ENCODE measurements at places on chromosomes 13 and 19. TPM values are rescaled to one million over a fixed set of nuclear protein-coding genes. Genes with fewer than 3 reads are reported as not detected.

Gene GEMIN7
- 16.7 TPM for total RNA-seq

Gene FUZ
- 14.8 TPM for total RNA-seq

Gene IGFL2
- total RNA-seq, result not detected

Gene CD37
- total RNA-seq, result 5.6 TPM

Gene CTXN1
- total RNA-seq, result 30.3 TPM

Gene CYP2A13
- not detected for total RNA-seq

Gene CNN1
- total RNA-seq, result 3,774 TPM

Gene FPR3
- 1.9 TPM for total RNA-seq

Gene KLK4
- not detected for total RNA-seq

Gene ICAM5
- total RNA-seq, result 0.47 TPM

Gene KLF1
- not detected for total RNA-seq

Gene SYNE4
- total RNA-seq, result 0.62 TPM

Gene TSEN34
- 72.9 TPM for total RNA-seq

Gene IER2
- 62.1 TPM for total RNA-seq

Gene SOHLH2
- total RNA-seq, result 0.19 TPM

Gene BIVM
- 17.1 TPM for total RNA-seq

Gene GRK1
- 0.15 TPM for total RNA-seq

Gene SHANK1
- total RNA-seq, result 0.31 TPM

Gene PGLYRP2
- total RNA-seq, result not detected
